Left hindlimb (tissue), 1 donor: ENCODE measurements at places on chromosomes 3 and 15.

DNA sequence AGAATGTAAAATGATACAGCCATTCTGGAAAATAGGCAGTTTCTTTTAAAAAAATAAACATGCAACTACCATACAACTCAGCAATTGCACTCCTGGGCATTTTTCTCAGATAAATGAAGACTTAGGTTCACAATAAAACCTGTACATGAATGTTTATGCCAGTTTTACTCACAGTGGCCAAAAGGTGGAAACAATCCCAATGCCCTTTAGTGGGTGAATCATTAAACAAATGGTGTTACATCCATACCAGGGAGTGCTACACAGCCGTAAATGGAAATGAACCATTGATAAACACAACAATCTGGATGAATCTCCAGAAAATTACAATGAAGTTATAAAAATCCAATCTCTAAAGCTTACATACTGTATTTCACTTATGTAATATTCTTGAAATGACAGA, 140.3 kb downstream of the ADAMTSL3 start:
- DNase-seq, result no peak

- DNase-seq, result no peak
Measured at GRCh38 chr3:174072675-174073074, 675.1 kb downstream of the NLGN1 start.

- no peak for DNase-seq
Measured at GRCh38 chr3:16136055-16136454, 38.4 kb upstream of the GALNT15 start.

- DNase-seq, result no peak
Measured at GRCh38 chr15:29016518-29016917, 130.7 kb downstream of the APBA2 start.

- DNase-seq, result peak; percentile 31
Measured at GRCh38 chr3:147407498-147408187, 1.3 kb upstream of the ZIC4 start.

- no peak for DNase-seq
Measured at GRCh38 chr15:74421302-74422245, 12.2 kb downstream of the SEMA7A start.

DNA sequence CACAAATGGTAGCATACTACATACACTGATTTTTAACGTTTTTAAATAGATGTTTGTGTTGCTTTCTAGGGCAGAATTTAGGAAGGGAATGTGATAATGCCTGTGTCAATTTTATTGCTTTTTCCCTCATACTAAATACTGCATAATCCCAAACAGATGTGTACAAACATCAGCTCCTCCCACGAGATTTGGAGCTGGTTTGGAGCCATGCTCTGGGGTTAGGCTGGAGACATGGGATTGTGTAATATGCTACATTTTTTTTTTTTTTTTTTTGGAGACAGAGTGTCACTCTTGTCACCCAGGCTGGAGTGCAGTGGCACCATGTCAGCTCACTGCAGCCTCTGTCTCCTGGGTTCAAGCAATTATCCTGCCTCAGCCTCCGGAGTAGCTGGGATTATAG, 80.1 kb downstream of the EBLN2 start:
- DNase-seq, result peak; percentile 55

DNA sequence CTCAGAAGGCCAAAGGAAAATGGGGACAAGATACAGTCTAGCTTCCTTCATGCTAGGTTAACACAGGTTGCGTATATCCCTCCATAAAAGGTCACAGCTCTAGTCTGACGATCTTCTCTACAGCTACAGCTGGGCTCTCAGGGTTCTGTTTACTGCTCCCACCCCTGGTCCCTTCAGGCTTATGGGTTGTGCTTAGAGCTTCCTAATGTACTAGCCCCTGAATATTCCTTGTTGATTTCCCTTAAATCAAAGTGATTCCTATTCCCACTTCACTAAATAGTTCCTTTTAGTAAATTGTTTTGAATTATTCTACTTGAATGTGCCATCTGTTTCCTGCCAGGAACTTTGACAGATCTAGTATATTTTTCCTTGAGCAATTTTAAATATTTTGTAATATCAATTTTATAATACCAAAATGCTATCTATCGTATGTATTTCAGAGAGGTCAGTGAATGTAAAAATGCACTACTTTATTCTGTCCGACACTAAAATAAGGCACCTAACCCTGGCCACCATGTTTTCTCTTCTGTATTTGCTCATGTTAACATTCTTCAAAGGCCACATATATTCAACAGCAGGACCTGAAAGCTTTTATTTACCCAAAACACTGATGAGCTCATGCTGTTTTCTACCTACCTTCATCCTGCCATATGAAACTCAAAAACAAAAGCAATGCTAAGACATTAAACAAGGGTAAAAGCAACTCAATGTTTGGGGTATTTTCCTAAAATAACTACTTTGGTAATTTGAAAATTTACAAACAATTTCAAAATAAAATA, 92.8 kb upstream of the TGFBR2 start:
- no peak for DNase-seq

- DNase-seq, result no peak
Measured at GRCh38 chr15:67403428-67404154, 117.3 kb upstream of the C15orf61 start.

DNA sequence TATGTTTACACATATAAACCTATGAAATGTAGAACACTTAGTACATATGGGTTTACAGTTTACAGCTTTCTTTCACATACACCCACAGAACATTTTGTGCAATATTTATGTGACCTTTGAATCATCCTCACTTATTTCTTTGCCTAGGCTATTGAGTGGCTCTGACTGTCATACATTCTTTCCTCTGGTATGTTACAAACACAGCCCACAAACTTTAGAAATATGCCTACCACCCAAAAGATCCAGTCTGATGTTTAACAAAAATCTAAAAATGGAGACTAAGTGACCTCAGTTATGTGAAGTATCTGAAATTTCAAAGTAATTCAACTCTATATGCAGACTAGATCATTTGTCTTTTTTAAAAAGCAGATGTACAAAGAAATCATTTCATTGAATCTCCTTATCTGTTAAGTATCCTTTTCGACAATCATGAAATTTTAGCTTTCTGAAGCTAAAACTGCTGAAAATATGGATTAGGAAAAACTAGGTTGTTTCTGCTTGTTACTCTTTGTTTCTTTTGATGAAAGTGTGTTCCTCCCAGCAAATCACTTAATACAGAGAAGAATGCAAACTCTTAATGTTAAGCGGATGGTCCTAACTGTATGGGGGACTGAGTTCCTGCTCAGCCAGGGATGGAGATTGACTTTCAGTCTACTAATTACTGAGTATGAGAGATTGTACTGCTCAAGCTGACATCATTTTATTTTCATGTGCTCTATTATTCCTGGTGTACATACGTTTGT, 27.7 kb downstream of the CCDC54 start:
- no peak for DNase-seq

DNA sequence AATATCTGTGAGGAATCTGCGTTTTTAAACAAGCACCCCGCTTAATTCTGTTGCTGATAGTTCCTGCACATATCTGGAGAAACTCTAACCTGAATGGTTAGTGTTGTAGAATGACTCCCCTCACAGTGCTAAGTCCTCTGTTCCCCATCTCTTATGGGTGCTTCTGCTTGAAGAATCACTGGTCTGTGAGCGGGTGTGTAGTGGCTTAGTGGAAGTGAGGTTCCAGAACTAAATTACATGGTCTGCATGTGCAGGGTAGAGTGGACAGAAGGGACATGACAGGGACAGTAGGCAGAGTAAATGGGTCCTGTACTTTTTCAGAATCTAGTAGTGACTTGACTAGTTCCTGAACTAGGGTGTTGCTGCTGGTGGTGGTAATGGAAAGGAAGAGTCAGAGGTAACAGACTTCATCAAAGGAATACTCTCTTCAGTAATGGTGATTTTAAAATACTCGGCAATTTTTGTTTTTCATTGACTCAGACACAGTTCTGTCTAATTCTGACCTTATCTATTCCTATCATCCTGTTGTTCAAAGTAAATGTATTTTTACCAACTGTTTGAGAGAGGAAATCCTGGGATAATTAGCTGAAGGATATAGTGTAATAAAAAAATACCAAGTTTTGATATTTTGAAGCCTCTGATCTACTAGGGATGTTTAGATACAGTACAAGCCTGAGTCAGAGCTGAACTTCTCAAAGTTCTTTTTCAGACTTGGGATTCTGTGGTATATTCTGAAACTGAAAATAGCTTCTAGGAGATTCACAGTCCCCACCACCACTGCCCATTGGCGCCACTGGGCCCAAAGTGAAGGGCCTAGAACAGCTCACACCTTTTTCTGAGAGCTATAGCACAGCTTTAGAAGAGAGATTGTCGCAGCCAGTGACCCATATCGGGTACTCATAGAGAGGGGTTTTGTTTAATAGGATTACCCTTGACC, 55.5 kb downstream of the FNDC3B start:
- DNase-seq, result no peak

DNA sequence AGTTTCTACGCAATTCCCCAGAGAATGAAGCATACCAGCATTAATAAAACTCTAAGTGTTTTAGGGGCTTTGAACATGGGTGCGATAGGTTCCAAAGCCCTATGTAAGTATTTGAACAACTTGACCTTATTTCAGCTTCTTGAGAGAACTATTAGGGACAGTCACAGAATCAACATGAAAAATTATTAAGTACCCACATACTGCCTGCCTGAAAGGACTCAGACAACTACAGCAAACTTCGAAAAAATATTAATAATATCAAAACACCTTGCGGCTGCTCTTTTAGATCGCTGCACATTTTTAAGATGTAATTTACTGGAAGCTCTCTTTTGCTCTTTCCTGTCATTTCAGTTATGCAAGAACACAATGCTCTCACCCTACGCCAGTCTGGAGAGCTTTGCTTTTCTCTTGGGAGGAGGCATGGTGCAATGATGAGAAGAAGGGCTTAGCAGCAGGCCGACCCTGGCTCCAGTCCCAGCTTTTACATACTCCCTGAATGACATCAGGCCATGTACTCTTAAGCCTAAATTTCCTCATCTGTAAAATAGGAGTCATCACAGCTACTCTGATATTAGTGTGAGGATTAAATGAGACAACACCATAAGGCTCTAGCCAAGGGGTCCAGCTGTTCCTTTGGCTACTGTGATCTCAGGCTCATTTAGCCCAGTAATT, 640.7 kb downstream of the FHIT start:
- peak; percentile 39 for DNase-seq

DNA sequence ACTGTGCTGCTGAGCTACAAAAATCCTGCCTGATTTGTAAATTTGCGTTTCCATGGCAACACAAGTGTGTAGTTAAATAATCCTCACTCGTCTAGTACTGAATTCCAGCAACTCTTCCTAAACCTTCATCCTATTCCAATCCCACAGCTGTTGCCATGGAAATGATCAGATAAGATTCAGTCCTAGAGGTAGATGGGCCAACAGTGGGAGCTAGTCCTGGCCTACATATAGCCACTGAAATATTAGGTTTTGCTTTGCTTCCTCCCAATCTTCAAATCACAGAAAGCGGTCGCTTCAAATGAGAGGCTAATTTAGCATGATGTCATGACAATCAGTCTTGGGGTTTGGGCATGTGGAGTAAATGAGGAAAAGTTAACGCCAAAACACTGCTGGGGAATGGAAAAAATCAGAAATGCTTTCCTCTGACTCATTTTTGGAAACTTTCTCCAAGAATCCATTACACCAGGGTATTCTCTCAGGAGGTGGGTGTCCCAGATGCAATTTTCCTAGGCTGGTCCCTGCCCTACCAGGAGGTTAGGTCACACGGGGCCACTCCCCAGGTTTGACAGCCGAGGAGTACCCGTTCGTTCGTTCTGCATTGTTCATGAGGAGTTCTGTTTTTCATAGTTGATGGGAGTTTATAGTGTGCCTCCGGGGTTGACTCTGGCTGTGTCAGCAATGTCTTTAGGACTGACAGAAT, 159.2 kb upstream of the SLCO3A1 start:
- DNase-seq, result peak; percentile 48

- DNase-seq, result peak; percentile 78
Measured at GRCh38 chr3:120420928-120421551, 29.8 kb downstream of the FSTL1 start.

- no peak for DNase-seq
Measured at GRCh38 chr3:71478568-71478967, 105.0 kb downstream of the FOXP1 start.

DNA sequence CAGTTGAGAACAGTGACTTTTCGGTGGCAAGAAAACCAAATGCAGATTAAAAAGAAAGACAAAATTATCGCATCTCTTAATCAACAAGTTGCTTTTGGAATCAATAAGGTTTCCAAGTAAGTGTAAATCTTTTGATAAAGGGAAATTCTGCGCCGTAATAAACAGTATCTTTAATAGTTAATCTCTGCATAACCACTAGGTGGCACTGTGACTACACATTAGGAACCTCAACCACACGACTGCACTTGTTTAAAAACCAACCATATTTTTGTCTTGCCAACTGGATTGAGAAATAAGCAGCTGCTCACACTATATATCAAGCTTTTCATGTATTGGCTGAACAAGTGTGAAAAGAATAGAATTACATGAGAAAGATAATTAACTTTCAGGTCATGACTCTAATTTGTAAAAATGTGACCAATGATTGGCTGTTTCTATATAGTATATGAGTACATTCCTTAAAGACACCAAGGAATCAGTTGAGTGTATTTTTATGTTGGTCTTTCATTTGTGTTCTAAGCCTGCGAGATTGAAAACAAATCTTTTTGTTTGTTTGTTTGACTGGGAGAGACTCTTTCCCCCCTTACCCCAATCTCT, 72.7 kb downstream of the DZIP3 start:
- DNase-seq, result peak; percentile 25

DNA sequence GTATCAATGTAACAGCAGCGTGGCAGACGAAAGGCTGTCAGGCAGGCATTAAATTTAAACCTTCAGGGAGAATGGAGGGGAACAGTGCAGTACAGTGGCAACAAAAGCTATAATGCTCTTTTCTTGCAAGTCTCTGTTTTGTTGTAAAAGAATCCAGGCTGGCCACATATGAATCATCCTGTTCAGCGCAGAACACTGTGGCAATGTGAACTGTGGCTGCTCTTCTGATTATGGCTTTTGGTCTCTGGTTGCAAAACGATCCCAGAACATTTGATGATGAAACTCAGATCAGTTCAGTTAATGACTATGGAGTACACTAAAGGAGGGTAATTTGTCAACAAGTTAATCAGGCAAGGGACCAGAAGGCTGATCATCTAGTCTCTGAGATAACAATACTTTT, 219.7 kb upstream of the SGO1 start:
- DNase-seq, result no peak

DNA sequence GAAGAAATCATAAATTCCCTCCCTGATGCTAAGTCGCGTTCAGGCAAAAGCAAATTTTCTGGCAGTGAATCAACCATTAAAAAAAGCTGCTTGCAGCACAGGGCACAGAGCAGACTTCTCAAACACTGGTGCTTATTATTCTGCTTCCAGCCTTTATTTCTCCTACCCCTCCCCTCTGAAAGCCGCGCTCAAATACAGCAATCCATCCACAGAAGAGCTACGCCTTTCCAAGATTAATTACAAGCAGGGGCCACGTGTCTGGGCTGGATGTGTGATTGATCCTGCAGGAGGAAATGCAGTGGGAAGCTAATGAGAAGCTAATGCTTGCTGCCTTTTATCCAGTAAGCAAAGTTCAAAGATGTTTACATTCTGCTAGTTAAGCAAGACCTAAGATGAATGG, 134.9 kb upstream of the TOPAZ1 start:
- no peak for DNase-seq
